ENCODE measurements at places on chromosomes 11 and 22.

DNA sequence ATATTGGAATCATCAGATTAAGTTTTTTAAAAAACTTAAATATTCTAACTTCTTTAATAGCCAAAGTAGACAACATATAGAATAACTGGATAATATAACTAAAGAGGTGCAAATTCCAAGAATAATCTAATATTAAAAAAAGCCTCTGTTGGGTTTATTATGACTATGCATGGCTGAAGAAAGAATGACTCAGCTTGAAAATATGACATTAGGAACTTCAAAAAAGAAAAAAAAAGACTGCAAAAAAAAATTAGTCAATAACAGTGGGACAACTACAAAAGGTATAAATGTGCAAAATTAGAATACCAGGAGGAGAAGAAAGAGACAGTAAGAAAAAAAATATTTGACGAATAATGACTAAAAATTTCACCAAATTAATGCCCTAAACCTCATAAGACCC, 1178.0 kb downstream of the JRKL start:
- no peak for DNase-seq

DNA sequence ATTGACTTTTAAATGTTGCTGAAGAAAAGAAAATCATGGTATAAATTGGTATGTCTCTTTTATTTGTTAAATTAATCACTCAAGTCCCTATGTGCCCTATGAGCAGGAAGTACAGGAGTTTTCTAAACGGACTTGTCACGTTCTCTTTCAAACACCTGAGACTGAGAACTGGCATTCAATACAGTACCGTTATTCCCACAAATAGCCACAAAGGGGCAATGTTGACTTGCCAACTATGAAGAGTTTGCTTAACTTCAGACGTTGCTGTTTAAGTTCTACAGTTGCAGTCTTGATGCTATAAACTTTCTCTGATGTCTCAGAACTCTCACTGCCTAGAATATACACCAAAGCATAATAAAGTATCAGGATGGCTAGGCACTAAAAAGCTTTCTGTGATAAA, 7.6 kb downstream of the OR56A1 start:
- no peak for DNase-seq

DNA sequence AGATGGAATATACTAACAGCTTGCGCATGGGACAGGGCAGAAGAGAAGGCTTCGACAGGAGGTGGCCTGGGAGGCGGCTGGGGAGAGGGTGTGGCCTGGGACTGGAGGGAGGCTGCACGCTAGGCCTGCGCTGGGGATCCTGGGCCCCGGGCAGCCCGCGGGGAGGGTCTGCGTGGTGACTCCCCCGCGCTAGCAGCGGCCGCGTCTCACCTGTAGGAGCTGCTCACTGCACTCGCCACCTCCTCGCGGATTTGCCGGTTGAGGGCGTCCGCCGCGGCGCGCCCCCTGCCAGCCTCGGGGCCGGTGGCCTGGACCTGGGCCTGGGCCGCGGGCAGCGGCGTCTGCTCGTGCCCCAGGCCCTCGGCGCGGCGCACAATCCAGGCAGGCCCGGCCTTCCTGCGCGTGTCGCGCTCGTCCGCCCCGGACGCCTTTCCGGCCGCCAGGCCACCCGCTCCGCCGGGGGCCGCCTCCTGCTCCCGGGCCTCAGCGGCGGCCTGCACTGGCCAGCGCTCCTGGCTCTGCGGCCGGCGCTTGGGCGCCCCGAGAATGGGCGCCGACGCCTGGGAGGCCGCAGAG, 1.5 kb downstream of the MAP6 start:
- DNase-seq: no peak

- DNase-seq: no peak
These were observed 103.1 kb downstream of the NAT10 start for GRCh38 chr11:34208266-34209135.

GRCh38 chr11:130088919-130089673, 19.4 kb downstream of the APLP2 start:
- DNase-seq: no peak

DNA sequence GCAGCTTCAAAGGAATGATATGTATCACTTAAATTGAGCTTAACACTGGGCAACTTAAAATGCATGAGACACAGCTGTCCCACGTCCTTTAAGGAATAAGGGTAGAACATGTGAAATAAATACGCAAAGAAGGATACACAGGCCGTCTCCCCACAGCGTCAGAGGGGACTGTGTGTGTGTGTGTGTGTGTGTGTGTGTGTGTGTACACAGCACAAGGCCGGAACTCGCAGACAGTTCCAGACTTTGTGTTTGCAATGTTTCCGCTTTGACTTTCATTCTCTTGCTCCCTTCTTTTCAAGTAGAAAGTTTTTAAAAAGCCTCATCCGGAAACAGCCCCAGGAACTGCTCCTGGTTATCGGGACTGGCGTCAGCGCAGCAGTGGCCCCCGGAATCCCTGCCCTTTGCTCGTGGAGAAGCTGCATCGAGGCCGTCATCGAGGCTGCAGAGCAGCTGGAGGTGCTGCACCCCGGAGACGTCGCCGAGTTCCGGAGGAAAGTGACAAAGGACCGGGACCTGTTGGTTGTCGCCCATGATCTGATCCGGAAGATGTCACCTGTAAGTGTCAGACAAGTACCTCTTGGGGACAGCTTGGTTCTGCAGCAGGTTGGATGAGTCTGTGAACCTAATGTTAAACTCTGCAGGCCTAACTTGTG, 13.3 kb downstream of the FAM118A start:
- no peak for DNase-seq

DNA sequence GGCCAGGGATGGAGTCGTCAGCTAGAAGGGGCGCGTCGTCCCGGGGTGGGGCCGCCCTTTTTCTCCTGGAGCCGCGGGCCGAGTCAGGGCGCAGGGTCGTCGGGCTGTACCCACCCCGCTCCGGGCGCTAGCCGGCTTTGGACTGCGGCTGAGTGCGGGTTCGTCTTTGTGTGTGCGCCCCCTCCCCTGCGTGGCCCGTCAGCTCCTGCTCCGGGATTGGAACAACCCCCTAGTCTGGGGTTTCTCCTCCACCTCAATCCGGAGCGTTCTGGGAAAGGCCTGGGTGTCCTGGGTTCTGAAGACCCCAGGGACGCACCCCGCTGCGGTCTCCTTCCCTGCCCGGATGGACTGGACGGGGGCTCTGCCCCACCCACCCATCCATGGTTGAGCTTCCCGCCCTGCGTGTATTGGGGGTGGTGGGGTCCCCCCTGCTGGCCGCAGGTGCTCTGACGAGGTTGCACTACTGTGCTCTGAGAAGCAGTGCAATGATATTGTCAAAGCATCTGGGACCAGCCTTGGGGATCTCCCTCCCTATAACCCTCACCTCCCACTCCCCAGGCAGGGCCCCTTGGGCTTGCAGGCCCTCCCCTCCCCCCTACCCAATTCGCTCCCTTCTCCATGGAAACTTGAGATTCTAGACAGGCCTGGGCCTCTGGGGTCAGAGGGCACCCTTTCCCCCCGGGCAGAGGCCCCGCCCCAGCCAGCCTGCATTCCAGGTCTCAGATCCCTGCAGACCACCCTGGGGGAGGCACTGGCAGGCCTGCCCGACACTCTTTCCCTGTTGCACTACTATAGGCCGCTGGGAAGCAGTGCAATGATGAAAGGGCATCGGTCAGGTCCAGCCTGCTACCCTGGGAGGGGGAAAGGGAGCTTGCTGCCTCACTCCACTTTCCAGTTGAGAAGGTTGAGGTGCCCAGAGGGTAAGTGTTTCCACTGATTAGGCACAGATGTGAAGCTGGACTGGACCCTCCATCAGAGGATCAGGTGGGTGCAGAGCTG, 10.7 kb downstream of the SDF2L1 start:
- DNase-seq: no peak

DNA sequence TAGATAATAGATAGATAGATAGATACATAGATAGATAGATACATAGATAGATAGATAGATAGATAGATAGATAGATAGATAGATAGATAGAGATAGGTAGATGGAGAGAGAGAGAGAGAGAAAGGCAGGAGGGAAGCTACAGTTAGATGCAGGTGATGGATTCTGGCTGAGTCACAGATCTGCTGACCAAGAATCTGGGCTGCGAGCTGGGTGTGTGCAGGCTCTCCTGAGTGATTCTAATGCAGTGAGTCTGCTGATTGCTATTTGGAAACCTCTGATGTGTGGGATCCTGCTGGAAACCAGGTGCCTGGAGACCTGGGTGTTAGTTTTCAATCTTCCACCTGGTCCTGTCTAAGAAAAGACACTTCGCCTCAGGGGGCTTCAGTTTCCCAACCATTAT, 1441.8 kb downstream of the TBC1D22A start:
- no peak for DNase-seq

DNA sequence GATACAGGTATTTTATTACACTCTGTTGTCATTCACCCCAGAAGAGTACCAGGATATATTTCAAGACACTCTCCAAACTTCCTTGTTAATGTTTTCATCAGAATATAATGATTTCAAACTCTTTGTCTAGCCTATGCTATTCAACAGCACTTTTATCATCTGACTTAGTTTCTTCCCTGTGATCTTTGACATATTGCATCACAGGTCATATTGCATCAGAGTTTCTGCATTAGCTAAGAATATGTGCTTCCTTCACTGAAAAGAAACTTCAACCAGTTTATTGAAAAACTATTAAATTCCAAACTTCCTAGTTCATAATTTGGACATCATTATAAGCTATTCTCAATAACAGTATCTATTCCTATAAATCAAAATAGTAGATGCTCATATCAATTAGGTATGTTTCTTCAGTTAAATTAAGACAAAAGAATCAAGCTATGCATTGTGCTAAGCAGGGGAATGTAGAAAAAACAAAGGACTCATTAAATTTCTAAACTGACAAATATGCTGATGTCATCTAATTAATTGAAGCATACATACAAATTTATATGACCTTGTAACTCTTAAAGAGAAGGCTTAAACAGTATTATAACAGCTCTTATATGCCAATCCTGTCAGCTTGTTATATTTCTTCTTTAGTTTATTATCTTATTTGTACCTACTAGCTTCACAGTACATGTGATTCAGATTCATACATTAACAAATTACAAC, 361.8 kb upstream of the LUZP2 start:
- no peak for DNase-seq

GRCh38 chr11:118071416-118072030, 5.4 kb upstream of the TMPRSS4 start:
- no peak for DNase-seq

- no peak for DNase-seq
These were observed 51.7 kb downstream of the PITPNB start for GRCh38 chr22:27867085-27867952.

- DNase-seq: no peak
These were observed 9.4 kb upstream of the SOX6 start for GRCh38 chr11:16365581-16366228.

- no peak for DNase-seq
These were observed 96.9 kb downstream of the MTMR3 start for GRCh38 chr22:29979777-29980321.

DNA sequence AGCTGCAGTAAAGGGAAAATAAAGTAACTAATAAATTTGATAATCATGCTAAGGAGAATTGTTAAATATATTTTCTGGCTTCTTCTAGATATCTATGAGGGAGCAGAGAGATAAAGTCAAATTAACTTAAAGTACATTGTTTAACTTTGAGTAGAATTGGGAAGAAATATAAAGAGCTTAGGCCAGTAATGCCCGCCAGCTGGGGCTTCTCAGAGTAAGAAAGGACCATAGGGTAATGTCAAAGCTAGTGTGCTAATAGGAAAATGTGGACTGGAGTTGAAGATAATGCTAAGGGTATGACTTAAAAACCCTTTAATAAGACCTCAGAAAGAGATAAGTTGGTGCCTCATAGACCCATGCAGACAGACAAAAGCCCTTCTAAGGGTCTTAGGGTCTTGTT, 411.6 kb upstream of the ANO3 start:
- DNase-seq: no peak

GRCh38 chr11:32386770-32387377, 48.5 kb downstream of the WT1 start:
- no peak for DNase-seq

DNA sequence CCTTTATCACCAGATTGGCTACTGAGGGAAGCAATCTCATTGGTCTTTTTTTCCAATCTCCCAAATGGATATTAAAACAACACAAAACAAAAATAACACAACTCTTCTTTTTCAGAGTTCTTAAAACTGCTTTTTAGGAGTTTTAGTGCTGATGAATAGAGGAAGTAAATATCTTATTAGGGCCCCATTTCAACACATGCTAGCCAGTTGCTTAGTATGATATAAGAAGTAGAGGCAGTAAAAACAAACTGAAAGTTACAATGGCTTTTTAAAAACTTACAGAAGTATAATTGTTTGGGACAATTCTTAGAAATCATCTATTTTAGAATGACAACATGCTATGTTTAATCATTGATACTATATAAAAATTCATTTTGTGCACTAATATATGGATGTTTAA, 3.4 kb downstream of the C11orf71 start:
- no peak for DNase-seq

DNA sequence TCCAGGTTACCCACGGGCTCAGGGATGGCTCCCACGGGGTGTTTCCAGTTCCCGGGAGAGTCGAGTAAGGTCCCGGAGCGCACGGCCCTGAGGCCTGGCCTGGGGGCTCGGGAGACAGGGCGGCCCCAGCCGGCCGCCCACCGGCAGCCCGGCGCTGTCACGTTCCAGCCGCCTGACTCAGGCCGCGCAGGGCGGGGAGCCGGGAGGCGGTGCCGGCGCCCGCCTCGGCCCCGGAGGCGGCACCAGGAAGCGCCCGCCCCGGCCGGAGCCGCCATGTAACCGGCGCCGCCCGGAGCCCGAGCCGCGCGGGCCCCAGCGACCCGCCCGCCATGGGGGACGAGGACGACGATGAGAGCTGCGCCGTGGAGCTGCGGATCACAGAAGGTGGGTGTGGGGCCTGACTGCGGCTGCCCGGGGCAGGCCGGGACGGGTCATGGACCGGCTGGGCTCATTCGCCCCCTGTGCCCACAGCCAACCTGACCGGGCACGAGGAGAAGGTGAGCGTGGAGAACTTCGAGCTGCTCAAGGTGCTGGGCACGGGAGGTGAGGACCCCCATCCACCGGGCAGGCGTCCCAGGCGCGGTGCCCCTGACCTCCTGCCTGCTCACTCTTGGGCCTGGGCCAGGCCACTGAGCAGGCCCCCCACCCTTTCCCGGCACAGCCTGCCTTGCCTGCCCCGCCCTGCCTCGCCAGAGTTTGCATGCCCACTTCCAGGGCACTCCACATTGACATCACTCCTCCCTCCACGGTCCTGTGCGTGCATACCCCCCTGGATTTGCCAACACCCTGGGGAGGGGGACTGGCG, at the start of gene RPS6KA4:
Gene RPS6KA4, plus strand, starts transcription at position 256 of the 805 bp plus-strand sequence. Its CDS starts 74 bp downstream, at position 330.
- no peak for DNase-seq
